ENCODE measurements at places on chromosomes 11 and 22.

DNA sequence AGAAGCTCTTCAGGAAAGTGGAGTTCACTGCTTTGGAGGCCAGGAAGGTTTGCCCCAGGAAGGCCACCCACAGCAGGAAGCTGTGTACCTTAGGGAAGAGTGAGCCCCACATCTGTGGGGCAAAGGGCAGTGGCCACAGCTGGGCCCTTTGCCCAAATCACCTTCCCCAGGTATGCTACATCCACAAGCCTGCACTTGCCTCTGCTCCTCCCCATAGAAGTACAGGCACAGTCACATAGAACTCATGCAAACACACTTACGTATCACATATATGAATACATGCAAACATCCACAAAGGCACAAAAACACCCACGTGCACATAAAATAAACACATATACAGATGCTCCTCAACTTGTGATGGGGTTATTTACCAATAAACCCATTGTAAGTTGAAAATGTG lies 2.1 kb downstream of the TRIM29 start:
- no peak for DNase-seq

DNA sequence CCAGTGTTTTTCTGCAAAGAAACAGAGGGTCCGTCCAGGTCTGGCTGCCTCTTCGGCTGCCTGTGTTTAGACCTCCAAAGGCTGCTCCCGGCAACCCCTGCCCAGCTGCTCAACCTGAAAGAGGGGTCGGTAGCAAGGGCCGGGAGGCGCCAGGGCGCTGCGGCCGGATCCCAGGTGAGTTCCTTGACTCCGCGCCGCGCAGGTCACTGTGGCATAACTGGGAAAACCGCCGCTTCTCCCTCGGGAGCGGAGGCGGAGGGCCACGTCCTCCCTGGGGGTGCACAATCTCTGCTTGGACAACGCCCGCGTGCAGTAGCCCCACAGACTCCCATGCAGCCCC lies 1.0 kb upstream of the BRSK2 start:
- DNase-seq: no peak

DNA sequence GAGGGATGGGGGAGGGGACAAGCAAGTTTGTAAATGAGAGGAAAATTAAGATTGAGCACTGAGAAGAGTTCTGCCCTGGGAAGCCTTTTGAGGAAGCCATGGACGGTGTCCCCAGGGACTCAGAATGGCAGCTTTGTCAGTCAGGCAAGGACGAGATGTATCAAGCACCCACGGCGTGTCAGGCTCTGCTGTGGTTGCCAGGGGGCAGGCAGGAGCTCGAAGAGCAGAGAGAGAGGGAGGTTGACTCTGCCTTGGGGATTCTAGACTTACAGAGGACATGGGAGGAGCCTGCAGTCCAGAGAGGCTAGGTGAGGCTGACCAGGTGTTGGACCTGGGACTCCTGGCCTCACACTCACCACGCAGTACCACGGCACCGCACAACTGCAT lies 29.1 kb upstream of the SYT7 start:
- no peak for DNase-seq

- no peak for DNase-seq
These were observed 124.2 kb downstream of the MIAT start for GRCh38 chr22:26781596-26781995.

- DNase-seq: no peak
These were observed 170.4 kb upstream of the CCDC90B start for GRCh38 chr11:83456566-83456965.

DNA sequence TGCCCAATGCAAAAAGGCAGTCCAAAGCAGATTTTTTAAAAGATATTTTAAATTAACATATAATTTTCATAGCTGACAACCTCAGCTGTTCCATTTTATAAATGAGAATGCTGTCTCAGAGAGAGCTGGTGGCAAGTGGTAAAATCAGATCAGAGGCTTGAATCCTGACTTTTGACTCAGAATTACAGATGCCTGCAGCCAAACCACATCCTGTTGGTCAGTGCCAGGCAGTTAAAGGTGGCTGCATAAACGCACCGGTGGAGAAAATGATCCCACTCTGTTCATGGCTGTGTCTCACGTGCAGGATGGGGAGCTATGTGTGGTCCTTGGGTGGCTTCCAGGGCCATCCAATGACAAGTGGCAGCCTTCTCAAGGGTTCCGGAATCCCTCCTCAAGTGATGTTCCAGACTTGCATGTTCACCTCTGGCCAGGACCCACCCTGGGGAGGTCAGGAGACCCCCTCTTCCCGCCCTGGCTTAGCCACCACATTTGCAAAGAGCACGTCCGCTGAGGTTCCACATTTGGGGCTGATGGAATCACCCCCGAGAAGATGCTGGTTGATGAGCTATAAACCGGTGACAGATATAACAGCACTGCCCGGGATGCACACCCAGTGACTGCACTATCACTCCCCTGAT lies 155.5 kb downstream of the SHANK2 start:
- DNase-seq: no peak

- no peak for DNase-seq
These were observed 1.7 kb downstream of the TMEM151A start for GRCh38 chr11:66293352-66293751.

DNA sequence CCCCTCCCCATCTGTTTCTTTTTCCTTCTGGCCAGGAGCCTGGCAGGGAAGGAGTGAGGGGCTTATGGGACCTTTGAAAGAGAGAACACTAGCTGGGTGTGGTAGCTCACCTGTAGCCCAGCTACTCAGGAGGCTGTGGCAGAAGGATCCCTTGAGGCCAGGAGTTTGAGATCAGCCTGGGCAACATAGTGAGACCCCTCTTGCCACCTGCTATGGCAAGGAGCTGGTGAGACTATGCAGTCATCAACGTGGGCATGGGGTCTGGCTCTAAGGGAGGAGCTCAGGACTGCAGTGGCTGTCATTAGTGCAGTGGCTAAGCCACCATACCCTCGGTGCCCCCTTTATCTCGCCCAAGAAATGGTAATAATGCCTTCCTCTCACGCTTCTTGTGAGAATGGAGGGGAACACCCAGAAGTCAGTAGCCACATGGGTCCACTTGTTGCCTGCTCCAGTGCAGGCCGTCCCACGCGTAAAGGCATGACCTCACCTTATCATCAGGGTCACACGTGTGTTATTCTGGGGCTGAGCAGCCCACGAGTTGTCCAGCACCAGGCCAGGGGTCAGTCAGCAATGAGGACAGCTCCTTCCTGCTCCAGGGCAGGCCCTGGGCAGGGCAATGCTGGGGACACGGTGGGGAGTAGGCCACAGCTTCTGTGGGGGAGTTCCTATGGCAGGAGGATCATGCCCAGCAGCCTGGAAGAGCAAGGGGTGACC lies 27.7 kb upstream of the TEF start:
- no peak for DNase-seq

- no peak for DNase-seq
These were observed 38.6 kb downstream of the SOX6 start for GRCh38 chr11:16317712-16318111.

DNA sequence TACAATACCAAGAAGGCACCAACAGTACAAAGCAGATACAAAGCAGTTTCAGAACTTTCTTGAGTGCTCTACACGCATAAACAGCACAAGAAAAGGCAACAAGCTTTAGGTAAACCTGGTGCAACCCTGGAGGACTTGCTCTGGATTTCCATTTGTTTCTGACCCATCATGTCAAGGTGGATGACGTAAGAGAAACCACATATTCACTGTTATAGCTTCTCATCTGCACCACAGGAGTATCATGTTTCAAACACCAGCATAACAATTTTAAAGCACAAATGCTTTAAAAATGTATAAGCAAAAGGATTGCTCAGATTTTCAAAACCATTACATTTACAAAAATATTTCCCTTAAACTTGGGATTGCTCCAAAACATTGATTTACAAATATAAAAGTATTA lies 25.0 kb upstream of the YPEL1 start:
- DNase-seq: no peak

Measured in stimulated activated CD8-positive, alpha-beta memory T cell treated with anti-CD3 and anti-CD28 coated beads, Interleukin-4, amount 100 ng/mL, for 48 hours (primary cell).